ENCODE measurements at places on chromosomes 7 and 10.

DNA sequence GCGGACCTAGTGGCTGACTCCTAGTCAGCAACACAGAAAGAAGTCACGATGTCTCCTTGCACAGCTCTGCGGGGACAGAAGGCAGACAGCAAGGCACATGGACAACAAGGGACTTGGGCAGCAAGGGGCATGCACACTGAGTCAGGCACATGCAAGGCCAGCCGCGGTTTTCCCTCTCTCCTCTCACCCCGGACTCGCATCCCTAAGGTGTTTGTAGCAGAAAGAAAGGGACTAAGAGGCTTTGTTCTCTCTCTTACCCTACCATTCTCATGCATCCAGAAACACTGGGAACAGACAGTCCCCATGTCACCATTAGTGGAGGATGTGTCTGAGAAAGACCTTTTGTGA lies 193.3 kb upstream of the PHF14 start:
- DNase-seq: no peak

GRCh38 chr10:116657863-116658551 lies 37.3 kb downstream of the PNLIPRP2 start:
- no peak for DNase-seq

GRCh38 chr7:13416071-13416470 lies 573.4 kb downstream of the ETV1 start:
- no peak for DNase-seq

DNA sequence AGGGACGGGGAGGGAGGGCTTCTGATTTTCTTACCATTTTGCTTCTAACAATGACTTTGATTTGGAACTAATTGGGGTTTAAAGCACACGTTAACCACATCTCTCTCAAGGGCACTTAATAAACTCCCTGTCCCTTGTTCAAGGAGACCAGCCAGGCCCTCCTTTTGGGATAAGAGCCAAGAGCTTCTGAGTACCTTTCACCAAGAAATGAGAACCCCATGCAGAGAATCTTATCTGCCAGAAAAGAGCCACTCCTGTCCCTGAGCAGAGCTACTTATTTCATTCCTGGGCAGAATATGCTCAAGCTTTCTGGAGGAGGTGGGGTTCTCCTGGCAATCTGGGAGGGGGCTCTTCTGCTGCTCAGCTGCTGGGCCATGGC lies 574.6 kb downstream of the GALNT17 start:
- no peak for DNase-seq

DNA sequence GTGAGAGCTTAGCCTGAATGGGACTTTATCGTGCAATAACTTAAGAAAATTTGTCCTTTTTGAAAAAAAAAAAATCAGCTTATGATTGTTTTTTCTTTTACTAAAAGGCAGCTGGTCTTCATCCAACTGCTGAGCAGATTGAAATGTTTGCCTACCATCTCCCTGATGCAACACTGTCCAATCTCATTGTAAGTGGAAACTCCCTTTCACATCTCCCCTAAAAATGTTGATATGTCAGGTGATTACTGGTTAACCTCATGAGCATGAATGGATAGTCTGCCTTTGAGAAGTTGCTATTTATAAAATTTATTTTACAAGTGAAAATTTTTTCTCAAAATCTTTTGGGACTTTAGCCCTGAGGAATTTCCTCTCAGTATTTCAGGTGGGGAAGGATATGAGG lies 17.8 kb upstream of the HKDC1 start:
- DNase-seq: no peak

DNA sequence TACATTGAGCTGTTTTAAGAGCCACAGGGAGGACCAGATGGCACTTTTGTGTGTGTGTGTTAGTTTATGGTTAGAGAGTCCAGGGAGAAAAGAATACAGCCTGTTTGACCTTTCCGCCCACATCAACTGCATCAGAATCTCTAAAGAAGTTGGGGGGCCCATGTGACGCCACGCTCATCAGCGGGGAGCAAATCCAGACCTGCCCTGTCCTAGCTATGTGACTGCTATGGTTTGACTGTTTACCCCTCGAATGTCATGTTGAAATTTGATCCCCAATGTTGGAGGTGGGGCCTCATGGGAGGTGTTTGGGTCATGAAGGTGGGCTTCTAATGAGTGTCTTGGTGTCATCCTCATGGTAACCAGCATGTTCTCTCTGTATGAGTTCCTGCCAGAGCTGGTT lies 128.0 kb downstream of the ADRA2A start:
- no peak for DNase-seq

GRCh38 chr10:128912568-128913311 lies 554.3 kb upstream of the MGMT start:
- peak; percentile 62 for DNase-seq
